ENCODE measurements at places on chromosomes 6 and 20. TPM values are rescaled to one million over a fixed set of nuclear protein-coding genes. Genes with fewer than 3 reads are reported as not detected.

MACROD2 gene
- total RNA-seq: 3.6 TPM

NOL4L gene
- total RNA-seq: 5.2 TPM

LRFN2 gene
- not detected for total RNA-seq

KIF25 gene
- not detected for total RNA-seq

RAB44 gene
- not detected for total RNA-seq

EMILIN3 gene
- total RNA-seq: under 0.01 TPM

AURKA gene
- total RNA-seq: 27.5 TPM

BEND6 gene
- 19.1 TPM for total RNA-seq
